NCI-H1105 (cell line): ENCODE measurements at places on chromosomes 7 and 10.

GRCh38 chr10:24793648-24794379, 70.1 kb upstream of the ARHGAP21 start:
- no peak for DNase-seq

GRCh38 chr10:129642427-129642826, 175.4 kb downstream of the MGMT start:
- DNase-seq, result no peak

GRCh38 chr10:1923586-1923985, 186.3 kb upstream of the ADARB2 start:
- DNase-seq, result no peak

DNA sequence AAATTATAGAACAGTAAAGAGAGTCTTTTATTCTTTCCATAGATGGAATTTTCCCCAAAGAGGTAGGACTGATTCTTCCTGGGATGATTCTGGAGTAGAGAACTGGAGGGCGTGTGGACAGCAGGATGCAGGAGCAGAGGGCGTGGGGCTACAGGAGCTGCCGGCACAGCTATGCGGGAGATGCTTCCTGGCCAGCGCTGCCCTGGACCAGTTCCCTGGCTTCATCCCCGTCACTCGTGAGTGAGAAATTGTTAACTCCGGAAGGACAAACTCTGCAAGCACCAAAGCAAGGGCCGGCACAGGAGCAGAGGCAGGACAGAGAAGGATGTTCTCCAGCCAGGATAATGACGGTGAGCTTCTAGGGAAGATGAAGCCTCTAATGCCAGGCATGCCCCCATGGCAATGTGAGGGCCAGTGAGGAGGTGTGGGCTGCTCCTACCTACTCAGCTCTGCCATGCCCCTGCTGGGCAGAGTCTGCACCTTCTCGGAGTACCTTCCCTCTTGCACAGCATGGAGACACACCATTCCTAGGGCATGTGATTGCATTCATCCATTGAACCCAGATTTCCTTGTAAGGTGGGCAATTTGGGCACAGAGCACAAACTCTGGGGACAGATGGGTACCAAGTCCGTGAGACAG, 760.9 kb upstream of the IGFBP3 start:
- DNase-seq, result no peak

DNA sequence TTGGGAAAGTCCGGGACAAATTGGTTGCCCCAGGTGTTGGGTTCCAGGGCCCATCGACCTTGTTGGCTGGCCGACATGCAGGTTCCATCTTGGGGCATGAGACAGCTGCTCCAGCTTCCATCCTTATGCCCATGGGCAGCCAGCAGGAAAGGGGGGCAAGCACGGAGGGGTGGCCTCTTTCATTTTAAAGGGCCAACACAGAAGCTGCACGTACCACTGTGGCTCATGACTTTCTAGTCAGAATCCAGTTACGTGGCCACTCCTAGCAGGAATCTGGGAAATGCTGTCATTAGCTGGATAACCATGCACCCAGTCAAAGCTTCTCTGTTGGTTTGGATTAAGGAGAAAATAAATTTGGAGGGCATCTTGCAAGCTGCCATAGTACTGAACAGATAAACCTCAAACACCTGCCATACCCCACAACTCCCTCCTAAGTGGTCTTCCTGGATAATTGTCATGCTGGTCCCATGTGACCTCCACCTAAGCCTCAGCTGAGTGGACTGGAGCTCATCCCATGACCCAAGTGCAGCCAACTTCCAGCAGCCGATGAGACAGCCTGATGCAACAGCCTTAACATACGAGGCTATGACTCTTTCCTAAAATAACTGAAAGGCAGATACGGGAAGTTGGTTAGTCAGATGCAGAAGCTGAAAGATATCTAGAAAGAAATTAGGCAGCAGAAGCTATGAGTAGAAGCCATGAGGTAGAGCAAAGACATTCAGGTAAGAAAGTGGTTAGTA, 21.4 kb upstream of the GSDME start:
- no peak for DNase-seq

- peak; percentile 80 for DNase-seq
Observed at GRCh38 chr10:22427890-22428571, 82.7 kb downstream of the SPAG6 start.

DNA sequence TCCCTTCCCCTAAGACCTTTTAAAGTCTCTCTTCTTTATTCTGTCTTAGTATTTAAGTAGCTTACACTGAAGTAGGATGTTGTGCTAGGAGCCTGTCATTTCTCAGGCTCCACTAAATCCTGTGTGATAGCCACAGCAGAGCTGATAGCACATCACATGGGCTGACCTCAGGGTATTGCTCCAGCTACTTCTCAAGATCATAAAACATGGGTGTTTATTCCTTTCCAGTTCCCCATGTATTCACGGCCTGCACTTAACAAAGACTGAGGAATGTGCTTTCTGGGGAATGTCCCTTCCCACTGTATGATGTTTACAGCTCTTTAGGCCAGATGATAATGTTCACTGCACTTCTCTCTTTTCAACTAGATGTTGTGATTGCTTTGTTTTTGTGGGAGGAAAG, 1086.8 kb downstream of the KCNMA1 start:
- no peak for DNase-seq

GRCh38 chr10:14304046-14304445, 26.7 kb downstream of the FRMD4A start:
- DNase-seq, result no peak

GRCh38 chr7:35424869-35425495, 171.1 kb upstream of the TBX20 start:
- DNase-seq, result peak; percentile 42

DNA sequence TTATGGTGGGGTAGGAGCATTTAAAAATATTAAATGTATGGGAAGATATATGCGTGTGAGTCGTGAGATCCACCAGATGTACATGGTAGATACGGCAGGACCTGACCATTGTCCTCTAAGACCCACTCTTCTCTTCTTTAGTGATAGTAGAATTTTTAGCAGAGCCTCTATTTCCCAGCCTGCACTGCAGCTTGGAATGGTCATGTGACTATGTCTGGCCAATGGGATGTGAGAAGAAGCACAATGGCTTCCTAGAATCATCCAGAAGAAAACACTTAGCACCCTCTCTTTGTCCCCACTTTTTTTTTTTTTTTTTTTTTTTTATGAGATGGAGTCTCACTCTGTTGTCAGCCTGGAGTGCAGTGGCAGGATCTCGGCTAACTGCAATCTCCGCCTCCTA, 86.6 kb upstream of the CYTH3 start:
- no peak for DNase-seq

GRCh38 chr7:7321681-7322080, 139.3 kb downstream of the C1GALT1 start:
- no peak for DNase-seq

DNA sequence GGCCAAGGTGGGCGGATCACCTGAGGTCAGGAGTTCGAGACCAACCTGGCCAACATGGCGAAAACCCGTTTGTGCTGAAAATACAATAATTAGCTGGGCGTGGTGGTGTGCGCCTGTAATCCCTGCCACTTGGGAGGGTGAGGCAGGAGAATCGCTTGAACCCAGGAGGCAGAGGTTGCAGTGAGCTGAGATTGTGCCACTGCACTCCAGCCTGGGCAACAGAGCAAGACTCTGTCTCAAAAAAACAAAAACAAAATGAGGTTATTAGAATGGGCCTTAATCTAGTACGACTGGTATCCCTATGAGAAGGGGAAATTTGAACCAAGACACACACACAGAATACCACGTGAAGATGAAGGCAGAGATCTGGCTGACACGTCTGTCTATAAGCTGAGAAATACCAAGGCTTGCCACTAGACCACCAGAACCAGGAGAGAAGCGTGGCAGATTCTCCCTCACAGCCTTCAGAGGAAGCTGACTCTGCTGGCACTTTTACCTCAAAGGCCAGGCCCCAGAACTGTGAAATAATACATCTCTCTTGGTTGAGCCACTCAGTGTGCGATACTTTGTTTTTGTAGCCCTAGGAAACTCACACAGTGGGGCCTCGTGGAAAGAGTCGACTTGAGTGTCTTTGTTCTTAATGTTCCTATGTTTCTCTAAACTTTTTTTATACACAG, 59.6 kb downstream of the TMEM209 start:
- DNase-seq, result no peak

DNA sequence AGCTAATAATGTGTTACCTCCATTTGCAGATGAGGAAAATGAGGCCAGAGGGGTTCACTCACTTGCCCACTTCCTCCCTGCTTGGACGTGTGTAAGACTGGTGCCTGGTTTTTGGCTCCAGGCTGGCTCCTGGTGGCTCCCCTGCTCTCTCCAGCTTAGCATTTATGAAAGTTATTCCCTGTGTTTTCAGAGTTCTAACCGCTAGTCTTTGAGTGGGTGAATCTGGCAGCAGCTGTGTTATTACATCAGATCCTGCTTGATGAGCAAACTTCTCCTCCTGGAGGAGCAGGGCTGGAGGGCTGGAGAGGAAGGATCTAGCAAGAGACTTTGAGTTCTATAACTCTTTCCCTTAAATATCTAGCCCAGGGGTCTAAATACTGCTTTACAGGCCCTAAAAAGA, 80.9 kb upstream of the AGBL3 start:
- no peak for DNase-seq

DNA sequence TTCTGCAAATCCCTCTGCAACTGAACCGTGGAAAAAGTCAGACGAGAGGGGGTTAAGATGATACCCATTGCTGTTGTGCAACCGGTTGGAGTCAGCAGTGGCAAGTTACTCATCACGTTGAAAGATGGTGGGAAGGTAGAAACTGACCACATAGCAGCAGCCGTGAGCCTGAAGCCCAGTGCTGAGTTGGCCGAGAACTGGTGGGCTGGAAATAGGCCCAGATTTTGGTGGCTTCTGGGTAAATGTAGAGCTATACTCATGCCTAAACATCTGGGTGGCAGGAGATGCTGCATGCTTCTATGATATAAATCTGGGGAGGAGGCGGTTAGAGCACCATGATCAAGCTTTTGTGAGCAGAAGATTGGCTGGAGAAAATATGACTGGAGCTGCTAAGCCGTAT, 78.6 kb downstream of the ARL5B start:
- DNase-seq, result no peak
